ENCODE measurements at places on chromosomes 16 and 17.

DNA sequence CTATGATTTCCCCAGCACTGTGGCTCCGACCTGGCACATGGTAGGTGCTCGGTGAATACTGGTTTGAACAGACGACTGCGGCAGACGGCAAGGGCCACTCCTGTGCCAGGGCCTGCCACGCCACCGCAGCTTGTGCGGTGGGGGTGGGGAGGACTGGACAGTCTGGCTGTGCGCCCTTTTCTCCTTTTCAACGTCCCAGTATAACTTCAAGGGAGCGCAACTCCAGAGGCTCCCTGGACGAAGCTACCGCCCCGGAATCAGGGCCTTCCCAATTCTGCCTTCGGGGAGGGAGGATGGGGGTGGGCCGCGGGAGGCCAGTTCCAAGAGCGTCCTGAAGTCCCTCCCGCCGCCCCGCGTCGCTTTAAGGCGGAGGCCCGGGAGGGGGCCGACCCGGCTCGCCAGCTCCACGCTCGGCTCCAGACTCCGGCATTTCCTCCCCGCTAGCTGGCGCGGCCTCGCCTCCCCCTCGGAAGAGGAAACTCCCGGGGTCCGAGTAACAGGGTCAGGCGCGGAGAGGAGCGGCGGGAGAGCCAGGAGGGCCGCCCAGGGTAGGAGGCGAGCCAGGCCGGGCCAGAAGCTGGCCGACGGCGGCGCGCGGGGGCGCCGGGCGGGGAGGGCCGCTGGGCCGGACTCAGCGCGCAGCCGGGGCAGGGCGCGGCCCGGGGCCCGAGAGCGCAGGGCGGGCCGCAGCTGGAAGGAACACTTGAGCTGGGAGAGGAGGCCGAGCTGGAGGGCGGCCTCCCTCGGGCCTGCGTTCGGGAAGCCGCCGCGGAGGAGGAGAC is at the start of gene ITPRIPL2:
ITPRIPL2 (plus strand) TSS at position 388 of the 782 bp plus-strand sequence. CDS start 498 bp downstream, outside the sequence.
- DNase-seq = no peak

DNA sequence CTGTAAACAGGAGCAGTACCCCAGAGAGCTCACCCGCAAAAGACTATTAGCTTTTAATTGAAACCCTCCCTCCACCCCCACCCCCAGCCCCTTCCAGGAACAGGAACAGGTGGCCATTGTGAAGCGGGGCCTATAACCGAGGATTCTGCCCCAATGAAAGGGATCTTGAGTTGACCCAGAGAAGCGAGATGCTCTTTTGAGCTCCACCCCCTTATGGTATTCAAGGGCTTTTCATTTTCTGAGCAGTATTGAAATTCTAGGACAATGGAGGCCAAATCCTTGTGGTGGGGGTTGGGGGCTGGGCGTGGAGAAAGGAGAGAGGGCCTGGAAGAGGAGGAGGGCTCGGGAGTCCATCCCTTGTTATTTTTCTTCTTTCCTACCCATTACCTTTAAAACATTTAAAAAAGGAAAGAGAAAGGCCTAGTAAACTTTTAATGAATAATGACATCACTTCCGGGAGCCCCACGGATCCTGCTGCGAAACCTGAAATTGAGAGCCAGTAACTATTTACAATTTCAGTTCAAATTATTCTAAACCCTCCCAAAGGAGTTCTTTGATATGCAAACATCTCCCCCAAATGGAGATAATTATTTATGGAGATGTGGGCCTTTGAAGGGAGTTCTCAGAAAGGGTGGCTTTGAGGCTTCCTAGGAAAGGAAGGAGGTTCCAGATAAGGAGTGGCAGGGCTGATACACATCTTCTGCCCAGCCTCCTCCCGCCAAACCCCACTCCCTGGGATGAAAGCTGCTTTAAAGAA is 30.5 kb downstream of the HS3ST3B1 start:
- no peak for DNase-seq

GRCh38 chr16:8808613-8809353 is 11.1 kb downstream of the PMM2 start:
- DNase-seq = no peak

GRCh38 chr17:42112552-42113176 is at the start of gene DHX58:
TSS of gene DHX58 (minus strand) at chr17:42112714. CDS start at chr17:42111892, 822 bp downstream.
- no peak for DNase-seq

DNA sequence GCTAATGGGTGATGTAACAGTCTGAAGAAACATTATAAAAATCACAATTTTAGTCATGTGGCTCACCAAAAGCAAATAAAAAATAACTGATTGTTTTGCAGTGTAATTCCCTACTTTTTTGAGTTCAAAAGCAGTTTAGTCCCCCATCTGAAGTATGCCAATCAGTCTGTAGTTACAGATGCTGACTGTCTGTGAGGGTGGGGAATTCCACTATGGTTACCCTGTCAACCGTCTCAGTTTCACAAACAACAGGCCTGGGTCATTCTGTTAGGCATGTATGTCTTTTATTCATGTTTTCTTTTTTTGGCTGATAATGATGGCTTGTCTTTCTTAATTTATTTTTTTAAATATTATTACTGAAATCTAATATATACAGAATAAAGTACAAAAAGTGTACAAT is 69.3 kb downstream of the STXBP4 start:
- no peak for DNase-seq

DNA sequence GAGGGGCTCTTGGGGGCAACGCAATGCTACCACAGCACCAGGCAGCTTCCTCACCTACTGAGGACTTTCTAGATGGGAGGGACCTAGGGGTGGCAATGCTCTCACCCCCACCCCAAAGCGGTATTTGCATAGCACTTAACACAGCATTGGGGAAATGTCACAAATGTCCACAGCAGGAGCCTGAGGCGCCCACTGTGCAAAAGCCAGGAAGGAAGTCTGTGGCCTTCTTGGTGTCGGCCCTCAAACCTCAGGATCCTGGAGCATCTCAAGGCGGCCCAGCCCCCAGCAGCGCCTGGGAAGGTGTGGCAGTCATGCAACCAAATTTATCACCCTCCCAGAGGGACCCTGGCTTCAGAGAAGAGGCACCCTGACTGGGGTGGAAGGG is 45.3 kb downstream of the WNT3 start:
- DNase-seq = no peak

GRCh38 chr17:74412581-74412980 is 19.3 kb upstream of the GPRC5C start:
- DNase-seq = no peak

DNA sequence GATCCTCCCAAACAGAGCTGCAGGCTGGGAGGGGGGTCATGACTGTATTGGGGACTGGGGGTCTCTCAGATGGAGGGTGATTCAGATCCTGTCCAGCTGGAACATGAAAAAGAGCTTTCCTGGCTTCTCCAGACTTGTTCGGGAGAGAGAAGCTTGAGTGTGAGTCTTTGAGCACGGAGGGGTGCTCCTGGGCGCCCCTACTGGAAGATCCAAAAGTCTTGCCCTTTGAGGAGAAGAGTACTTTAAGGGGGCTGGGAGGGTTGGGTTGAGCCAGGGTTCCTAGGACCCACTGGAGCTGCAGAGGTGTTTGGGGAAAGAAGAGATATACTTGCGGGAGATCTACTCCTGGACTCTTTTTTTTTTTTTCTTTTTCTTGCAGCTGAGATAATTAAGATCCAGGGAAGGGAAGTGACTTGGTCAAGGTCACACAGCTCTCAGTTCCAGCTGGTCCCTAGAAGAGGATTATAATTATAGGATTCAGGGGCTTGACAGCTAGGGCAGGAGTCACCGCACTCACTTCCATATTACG is 8.4 kb downstream of the RARA start:
- DNase-seq = no peak

GRCh38 chr17:4978726-4979125 is 8.7 kb downstream of the CAMTA2 start:
- DNase-seq = no peak

DNA sequence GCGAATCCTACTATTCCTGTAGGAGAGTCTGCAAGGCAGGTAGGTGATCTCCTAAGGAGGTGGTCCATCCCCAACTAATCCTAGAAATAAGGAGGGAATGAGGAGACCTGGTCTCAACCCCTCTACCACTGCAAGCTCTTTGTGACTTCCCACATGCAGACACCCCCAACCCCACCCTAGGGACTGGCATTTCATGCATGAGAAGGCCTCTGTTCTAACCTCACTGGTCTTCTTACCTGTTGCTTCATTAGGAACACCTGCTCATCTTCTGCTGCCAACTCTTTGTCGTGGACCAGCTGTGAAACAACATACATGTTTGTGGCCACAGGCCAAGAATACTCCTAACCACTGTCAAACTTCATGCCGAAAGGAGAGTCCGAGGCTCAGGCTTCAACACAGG is 22.6 kb downstream of the DYNC1LI2 start:
- DNase-seq = no peak

GRCh38 chr16:20610211-20610891 is 34.2 kb upstream of the ACSM2B start:
- no peak for DNase-seq

GRCh38 chr16:2883458-2883908 is 468 bp downstream of the FLYWCH2 start:
- no peak for DNase-seq

DNA sequence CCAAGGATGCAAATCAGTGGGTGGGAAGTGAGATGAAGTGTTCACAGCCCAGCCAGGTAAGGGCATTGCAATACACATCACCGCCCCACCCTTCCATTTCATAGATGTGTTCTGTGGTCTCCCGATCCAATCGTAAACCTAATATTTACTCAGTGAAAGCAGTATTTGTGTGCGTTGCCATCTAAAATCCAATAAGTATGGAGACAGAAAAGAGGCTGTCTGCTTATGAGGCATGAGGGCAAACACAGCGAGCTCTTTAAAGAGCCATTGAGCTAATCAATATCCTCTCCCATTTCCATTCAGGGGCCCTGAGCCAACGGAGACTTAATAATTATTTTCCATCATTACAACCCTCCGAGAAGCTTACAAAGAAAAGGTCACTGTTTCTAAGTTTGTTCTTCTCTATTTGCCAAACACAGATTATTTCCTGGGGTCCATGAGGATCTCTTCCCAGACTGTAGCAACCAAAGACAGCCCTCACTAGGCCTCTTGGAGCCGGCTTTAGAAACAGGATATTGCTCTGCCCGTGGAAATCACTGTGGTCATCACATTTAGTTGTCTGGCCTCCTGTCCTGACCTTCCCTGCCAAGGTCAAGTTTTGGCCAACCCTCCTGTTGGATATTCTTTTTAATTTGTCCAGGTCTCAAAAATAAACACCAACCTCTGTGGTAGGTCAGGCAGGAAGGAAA is 120.1 kb downstream of the SLC39A11 start:
- no peak for DNase-seq

GRCh38 chr16:52128361-52128760 is 418.6 kb downstream of the TOX3 start:
- no peak for DNase-seq

GRCh38 chr16:31471875-31472708 is at the start of gene TGFB1I1:
TSS of gene TGFB1I1 (plus strand) at chr16:31472152. CDS start at chr16:31472189, 37 bp downstream.
- no peak for DNase-seq

- no peak for DNase-seq
Observed at GRCh38 chr17:4902540-4902939, 358 bp downstream of the CHRNE start.

DNA sequence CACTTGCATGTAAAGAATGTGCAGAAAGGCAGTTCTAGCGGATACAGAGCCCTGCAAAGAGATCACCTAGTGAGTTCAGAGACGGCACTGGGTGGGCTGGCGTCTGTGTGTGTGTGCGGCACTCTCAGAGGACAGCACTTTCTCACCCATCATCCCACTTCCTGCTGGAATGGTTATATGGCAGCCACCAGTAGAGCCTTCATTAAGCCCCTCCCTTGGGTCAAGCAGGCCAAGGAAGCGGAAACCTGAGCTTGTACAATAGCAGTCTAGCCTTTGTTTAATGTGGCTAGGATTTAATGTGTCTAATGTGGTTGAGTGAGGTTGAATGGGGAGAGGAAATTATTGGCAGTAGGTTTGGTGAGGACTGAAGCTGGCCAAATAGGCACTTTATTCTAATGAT is 88.3 kb upstream of the ELAC2 start:
- DNase-seq = no peak

DNA sequence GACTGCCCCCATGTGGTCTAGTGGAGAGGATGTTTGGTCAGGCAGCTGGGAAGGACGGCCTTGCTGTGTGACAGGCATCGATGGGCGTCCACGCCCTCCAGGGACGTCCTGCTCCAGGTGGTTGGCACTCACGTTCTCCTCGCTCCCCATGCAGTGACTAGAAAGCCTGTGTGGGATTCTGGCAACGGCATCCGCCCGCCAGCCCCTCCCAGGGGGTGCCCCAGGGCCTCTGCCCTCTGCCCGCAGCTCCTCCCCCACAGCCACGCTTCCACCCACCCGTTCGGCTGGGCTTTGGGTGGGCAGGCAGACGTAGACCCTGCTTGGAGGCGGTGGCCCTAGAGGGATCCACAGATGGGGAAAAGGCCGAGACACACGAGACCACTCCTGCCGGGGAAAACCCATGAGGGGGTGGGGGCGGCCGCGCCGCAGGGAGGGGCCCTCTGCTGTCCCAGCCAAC is 4.7 kb upstream of the IL17C start:
- DNase-seq = no peak

GRCh38 chr16:56311208-56312027 is 113.9 kb downstream of the AMFR start:
- no peak for DNase-seq

DNA sequence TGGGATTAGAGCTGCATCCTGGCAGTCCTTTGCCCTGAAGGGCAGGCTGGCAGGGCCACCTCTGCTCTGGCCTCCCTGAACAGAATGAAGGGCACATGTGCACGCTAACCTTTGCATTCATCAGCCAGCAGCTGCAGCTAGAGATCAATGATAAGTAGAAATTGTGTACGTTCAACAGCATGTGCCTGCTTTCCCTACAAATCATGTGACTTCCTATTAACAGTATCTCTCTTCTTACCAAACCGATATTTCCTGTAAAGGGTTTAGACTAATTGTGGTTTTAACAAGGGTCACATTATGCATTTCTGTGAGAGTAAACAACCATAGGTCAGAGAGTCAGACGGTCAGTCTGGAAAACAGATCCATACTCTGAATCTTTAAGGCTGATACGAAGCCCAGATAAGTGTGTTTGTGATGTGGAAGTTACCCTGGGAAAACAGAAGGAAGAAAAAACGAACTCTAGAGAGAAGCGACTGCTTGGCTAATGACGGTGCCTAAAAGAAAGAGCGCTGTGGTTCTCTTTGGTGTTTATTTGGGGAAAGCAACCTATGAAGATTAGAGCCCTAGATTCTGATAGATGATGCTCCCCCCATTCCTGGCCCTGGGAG is 219.4 kb downstream of the MAF start:
- DNase-seq = no peak

DNA sequence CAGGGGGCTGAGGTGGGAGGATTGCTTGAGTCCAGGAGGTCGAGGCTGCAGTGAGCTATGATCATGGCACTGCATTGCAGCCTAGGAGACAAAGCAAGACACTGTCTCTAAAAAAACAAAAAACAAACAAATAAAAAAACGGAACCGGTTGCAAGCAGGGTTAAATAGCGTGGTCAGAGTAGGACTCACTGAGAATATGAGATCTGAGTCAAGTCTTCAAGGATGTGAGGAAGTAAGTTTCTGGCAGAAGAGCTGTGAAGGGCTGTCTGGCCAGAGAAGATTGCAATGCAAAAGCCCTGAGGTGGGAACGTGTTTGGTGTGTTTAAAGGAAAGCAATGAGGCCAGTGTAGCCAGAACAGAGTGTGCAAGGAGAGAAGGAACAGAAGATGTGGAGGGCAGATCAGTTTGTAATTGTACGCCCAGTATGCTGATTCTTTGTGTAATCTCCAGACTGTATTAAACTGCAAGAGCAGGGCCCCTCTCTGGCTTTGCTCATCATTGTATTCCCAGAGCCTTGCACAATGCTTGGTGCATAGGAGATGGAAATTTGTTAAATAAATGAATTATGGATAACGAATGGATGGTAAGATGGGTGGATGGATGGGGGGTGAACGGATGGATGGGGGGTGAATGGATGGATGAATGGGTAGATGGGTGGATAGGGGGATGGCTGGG is 6.3 kb downstream of the G6PC1 start:
- no peak for DNase-seq

- DNase-seq = no peak
Observed at GRCh38 chr17:55342800-55343585, 78.2 kb downstream of the HLF start.

Data from NCI-H1694 (cell line).